ENCODE measurements at places on chromosomes 6 and 20.

DNA sequence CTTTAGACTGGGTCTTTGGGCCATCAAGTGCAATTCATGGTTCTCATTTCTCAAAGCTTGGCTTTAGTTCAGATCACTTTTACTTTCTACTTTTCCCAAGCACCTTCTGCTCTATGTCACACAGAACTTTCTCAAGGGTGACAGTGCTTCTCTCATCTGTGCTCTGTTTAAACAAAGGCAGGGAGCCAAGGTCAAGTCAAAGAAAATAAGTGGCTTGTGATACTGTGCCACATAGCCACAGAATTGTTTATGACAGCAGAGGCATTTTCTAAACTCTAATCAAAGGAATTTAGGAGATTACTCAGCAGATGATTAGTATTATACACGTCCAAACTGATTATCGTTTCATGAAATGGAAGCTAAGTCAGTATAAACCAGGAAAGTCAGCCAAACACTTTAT is 348.0 kb downstream of the HDGFL1 start:
- no peak for DNase-seq

DNA sequence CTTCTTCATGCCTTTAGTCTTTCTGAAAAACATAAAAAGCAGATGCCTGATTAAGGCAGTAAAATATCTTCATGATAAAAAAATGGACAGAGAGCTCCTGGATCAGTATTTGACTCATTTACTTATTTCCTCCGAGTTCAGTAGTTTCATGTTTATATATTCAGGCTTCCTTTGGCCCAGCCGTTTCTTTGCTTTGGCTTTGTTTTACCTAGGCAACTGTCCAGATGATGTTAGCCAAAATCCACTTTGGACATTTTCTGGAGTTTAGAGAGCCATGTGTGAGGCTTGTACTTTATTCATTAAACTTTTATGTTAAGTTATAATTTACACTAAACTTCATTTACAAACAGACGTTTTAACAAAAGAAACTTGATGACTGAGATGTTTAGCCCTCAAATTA is 307.1 kb upstream of the RSPO3 start:
- DNase-seq, result no peak

DNA sequence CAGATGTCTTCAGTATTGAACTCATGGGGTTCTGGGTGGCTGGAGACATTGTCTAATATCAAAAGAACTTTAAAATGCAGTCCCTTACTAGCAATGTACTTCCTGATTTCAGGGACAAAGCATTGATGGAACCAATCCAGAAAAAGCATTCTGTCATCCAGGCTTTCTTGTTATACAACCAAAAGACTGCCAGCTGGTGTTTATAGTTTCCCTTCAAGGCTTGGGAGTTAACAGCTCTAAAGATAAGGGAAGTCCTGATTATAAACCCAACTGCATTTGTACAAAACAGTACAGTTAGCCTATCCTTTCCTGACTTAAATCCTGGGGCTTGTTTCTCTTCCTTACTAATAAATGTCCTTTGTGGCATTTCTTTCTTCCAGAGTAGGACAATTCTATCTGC is 160.0 kb downstream of the COL21A1 start:
- no peak for DNase-seq

DNA sequence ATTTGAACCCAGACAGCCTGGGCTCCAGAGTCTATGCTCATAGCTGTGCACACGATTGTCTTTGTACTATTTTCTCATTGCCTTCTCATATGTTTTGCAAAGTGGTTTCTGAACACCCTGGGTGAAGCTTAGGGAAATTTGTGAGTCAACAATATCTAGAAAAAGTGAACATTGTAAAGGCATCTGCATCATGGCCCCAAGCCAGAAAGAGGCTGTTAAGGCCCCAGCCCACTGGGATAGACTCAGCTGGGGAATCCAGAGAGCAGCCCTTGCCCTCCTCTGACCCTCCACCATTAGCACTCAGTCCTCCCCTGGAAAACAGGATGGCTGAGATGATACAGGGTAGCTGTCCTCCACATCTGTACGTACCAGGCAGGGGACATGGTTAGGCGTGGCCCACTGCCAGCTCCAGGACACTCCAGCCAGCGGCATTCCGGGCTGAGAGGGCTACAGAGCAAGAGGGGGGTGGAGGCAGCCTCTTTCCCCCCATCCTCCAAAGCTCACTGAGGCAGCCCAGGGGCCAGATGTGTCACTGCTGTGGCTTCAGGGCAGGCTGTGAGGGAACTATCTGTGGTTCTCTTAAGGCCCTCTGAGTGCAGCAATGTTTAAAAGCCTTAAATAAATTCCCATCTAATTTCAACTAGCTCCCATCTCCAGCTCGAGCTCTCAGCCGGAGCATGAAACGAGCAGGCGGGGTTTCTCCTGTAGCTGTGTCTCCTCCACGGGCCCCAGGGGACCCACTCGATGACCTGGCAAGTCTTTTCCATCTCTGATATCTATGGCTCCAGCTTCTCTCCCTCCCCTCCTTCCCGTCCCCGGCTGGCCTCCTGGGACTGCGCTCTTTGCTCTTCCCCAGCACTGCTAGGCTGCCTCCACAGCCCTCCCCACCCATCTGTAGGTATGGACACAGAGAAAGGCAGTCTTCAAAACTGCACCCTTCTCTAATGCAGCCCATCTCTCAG is 209.4 kb upstream of the LRFN2 start:
- no peak for DNase-seq

- DNase-seq, result no peak
Measured at GRCh38 chr6:143241911-143242310, 181.2 kb downstream of the AIG1 start.

GRCh38 chr20:58889334-58889760 is 36.8 kb downstream of the GNAS start:
- no peak for DNase-seq

DNA sequence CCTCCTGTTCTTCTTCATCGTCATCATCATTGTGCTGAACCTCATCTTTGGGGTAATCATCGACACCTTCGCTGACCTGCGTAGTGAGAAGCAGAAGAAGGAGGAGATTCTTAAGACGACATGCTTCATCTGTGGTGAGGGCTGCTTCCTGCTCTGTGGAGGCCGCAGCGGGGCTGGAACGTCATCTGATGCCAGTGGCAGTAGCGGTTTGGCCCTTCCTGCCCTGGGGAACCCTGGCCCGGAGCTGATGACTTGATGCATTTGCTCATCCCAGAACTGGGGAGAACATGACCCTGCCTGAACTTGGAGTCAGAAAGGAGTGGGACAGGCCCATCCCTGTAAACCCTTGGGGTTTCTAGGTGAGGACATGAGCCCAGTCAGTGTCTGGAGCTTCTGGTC is 18.7 kb downstream of the UQCC2 start:
- peak; percentile 77 for DNase-seq

- no peak for DNase-seq
Measured at GRCh38 chr6:8468552-8469356, 33.4 kb upstream of the SLC35B3 start.

GRCh38 chr20:35006531-35006971 is 50.9 kb downstream of the MYH7B start:
- DNase-seq, result no peak

DNA sequence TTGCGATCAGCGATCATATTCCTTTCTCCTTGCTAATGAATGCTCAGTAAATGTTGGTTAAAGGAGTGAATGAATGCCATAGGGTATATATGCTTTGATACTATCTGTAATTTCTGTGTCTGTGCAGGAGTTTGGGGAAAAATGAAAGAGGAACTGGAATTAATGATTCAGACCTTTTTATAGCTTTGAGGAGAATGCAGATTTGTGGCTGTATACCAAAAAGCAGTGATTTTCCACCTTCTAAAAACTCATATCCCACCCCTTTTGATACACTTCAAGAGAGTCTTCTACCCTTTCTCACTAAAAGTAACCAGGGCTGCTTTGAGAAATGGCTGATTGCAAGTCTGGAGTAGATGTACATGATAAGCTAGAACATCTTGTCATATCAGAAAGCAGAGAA is 26.6 kb upstream of the SUMO4 start:
- peak; percentile 58 for DNase-seq

DNA sequence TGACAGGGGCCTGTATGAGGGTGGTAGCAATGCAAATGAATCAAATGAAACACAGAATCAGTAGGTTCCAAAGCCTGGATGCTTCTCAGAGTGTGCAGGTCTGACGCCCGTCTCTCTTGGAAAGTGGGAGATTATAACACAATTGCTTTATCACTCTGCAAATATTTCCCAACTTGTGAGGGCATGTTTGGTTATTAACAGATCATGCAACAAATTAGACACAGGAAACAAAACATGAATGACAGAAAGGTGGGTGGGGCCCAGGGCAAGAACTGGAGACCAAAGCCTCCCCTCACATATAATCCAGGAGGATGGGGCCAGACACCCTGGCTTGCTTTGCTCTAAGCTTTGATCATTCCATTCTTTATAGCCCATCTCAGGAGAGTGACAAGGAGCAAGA is 108.6 kb upstream of the MRPS10 start:
- DNase-seq, result no peak

GRCh38 chr6:43823879-43824702 is 54.1 kb downstream of the VEGFA start:
- peak; percentile 75 for DNase-seq

DNA sequence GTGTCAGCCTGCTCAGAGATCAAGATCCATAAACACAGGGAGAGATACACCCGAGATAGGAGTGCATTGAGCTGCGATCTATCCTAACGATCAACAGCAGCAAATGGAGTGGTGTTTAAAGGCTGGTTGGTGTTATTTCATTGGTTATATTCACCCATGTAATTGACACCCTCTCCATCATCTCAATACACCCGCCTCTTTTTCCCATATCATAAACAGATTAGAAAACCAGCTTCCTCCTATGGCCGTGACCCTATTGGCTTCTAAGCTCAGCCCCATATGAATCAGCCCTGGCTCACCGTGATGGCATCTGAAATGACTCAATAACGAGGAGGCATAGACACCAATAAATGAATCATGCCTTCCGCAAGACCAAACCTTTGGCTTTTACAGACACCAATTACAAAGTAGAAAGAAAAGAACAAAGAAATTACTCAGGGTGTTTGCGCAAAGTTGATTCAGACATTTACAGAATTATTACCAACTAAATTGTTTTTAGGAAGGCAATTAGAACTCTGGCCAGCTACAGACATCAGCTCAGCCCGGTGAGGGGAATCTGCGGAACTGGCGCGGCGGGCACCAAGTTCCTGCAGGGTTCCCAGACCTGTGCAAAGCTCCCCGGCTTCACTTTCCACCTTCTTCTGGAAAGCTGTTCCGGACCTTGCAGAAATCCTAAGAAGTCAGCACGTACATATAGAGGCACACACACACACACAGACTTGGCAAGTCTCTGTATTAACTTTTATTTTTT is 11.5 kb downstream of the PMEPA1 start:
- DNase-seq, result peak; percentile 90

GRCh38 chr6:33993653-33994471 is 152.0 kb downstream of the GRM4 start:
- no peak for DNase-seq

GRCh38 chr20:6698723-6699122 is 68.8 kb upstream of the BMP2 start:
- DNase-seq, result no peak

DNA sequence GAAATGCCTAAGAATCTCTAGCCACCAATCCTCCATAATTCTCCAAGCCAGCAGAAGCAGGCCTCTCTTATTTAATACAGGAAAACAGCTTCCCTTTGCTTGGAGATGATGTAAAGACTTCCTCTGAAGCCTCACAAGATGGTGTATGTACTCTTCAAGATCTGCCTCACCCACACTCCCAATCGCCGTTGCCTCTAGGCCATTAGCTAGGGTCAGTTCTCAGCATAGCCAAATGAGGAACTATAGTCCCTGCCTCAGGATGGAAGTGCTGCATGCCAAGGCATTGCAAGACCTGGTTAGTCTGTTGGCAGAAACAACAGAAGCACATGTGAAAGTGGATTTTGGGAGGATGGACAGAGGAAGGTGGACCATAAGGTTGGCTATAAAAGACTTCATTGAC is 139.1 kb downstream of the SCML4 start:
- peak; percentile 66 for DNase-seq

DNA sequence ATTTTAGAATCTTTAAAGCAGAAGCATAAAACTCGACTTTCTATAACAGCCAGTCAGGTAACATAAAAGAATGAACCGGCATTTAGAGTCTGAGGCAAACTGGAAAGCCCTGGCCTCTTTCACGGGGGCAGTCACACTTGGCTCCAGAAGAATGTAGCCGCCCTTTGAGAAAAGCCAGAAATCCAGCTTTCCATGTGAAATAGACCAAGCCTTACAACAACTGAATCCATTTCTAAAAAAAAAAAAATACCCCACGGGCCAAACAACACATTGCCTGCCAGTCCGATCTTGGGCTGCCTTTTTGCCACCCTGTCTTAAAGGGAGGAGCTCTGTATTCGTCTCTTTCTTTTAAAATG is 252.9 kb upstream of the TAB2 start:
- no peak for DNase-seq

- DNase-seq, result no peak
Measured at GRCh38 chr6:34239500-34239825, 2.8 kb downstream of the HMGA1 start.

- DNase-seq, result peak; percentile 6
Measured at GRCh38 chr6:54846243-54846856, at the start of gene FAM83B. FAM83B (plus strand) TSS chr6:54846771; CDS start chr6:54870247, 23,476 bp downstream.

DNA sequence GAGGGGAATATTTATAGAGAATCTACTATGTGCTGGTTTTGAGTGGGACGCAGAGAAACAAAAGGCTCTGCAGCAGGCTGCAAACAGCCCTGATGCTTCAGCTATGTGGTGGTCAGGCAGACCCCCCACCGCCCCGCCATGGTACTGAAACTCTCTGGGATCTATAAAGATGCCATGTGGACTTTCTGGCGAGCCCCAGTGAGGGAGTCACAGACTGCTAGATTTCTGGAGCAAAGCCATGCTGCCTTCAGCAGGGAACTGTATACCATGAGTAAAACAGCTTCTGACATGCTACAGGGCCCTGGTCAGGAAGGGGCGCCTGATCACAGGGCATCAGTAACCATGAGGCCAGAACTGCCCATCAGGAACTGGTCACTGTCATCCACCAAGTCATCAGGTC is 19.2 kb upstream of the BPIFB1 start:
- no peak for DNase-seq

DNA sequence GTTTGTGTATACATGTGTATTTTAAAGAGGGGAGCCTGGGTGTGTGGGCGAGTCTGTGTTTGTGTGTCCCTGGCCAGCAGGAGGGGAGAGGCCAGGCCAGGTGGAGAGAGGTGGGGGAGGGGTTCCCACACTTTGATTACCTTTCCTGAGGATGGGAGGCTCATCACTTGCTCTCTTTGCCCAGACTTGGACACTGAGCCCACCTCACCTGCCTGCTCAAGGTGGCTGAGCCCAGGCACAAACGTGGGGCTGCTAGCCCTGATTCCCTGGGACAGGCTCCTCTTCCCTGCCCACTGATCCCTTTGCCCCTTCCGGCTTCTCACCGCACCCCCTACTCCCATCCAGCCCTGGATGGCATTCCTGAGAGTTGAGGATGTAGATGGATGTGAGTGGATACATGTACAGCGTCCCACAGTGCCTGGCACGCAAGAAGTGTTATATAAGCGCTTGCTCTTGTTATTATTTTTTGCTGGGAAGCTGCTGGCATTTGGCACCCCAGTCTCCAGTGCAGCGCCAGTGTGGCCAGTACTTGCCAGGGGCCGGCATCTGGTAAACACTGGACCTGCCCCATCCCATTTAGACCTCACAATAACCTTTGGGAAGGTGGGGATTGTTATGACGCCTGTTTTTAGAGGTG is 2.7 kb downstream of the CEBPB start:
- peak; percentile 29 for DNase-seq

All from suppressor macrophage (primary cell).